ENCODE measurements at places on chromosomes 6 and 20.

DNA sequence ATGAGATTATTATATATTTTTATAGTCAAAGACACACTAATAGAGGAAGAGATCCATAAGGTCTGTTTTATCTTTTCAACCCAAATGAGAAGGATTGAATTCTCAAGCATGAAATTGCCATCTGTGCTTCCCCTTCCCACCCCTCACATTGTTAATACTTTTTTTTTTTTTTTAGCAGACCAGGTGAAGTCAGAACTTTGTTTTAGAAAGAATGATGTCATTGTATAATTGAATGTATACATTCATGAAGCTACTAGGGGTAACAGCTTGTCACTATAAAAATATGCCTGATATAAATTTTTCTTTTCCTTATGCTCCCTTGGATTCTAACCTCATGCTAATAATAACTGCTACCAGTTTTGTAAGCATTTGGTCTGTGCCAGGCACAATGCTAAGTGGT, 88.9 kb downstream of the TFAP2B start:
- no peak for DNase-seq

DNA sequence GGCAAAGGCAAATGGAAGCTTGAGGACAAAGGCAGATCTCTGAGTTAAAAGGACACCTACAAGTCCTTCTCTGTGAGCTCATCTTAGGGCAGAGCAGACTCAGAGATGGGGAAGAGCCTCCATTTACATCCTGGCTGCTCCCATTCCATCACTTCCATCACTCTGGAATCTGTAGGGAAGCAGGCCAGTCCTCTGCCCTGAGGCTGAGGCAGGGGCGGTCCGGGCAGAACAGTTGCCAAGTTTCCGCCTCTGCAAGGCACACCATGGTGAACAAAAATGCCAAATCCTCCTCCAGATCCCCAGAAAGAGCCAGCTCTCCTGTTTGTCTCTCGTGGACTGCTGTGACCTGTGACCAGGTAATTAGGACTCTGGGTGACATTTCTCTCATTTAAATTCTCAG, 209.6 kb upstream of the SSTR4 start:
- DNase-seq: no peak

- DNase-seq: no peak
Measured at GRCh38 chr6:25218346-25218745, 60.8 kb upstream of the CARMIL1 start.

DNA sequence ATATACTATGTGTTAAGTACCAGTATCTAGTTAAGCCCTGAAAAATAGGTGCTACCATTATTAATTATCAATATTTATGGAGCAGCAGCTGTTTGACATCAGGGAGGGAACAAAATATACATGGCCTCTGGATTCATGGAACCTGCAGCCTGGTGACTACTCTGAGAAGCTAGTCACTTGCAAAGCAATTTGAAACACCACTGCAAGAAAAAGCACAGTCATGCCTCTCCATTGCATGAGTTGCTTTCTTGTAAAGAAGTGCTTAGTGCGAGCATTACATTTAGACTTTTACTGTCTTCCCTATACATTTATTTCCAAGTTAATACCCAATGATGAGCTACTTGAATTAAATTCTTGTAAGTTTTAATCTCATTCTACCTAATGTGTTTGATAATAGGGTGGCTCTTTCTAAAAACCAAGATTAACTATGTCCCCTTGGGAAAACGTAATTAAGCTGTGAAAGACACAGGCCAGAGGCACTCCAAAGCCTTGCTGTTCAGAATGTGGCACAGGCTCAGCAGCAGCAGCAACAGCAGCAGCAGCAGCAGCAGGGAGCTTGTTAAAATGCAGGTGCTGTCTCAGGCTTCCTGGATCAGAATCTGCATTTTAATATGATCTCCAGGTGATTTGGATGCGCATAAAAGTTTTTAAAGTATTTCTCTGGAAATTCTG, 83.6 kb downstream of the PFDN4 start:
- no peak for DNase-seq

DNA sequence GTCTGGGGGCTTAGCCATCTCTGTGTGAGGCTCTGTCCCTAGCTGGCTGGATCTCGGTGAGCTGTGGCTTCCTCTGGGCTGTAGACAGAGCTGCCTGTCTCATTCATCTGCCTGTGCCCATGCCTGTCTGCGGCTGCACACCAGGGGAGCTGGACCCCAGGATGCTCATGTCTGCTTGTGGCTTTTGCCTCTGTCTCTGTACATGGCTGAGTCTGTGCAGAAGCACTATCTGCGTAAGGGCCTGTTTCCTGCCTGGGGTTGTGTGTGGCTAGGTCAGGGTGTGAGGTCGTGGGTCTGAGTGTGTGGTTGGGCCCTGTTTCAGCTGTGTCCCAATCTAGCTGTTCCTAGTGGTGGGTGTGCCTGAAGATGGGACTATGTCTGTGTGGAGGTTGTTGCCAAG, 68.2 kb downstream of the CDH22 start:
- no peak for DNase-seq

- DNase-seq: no peak
Measured at GRCh38 chr6:165718491-165718891, 55.5 kb upstream of the PDE10A start.

DNA sequence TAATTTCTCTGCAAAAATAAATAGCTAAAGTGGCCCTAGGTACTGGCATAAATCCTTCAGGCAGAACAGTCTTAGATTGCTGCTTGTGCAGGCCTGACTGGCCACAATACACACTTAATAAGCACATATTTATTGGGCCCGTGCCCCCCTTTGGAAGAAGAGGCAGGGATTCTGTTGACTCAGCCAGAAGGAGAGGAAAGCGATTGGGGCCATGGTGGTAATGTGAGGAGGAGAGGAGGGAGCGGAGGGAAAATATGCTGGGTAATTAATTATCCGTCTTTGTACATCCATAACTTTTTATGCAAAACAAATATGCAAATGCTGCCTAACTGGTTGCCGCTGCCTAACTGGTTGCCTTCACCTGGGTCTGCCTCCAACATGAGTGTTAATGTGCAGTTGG, 36.2 kb downstream of the CD40 start:
- no peak for DNase-seq

Data from GM13977 (cell line).